ENCODE measurements at places on chromosomes 1 and 21. TPM values are rescaled to one million over a fixed set of nuclear protein-coding genes. Genes with fewer than 3 reads are reported as not detected.

The KCNQ4 gene
- polyA plus RNA-seq = 1.2 TPM

DNA sequence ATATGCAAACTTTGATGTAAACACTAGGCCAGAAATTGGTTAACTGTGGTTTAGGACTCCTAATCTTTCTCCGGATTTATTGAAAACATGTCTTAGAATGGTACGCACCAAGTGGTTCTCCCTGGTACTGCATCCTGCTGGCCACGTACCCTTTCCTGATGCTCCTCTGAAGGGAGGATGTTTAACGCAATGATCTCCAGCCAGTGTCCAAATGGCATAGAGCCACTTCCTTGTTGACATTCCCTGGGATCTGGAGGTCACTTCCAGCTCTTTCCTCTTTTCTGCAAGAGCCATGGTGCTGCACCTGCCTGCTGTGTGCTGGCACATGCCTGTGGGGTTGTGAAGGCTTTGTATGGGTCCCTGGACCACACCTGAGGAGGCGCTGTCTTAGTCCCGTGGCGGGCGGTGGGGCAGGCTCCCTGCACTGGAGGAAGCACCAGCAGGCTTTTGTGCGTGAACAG, 53.9 kb downstream of the GALNT2 start:
- DNase-seq = no peak

DNA sequence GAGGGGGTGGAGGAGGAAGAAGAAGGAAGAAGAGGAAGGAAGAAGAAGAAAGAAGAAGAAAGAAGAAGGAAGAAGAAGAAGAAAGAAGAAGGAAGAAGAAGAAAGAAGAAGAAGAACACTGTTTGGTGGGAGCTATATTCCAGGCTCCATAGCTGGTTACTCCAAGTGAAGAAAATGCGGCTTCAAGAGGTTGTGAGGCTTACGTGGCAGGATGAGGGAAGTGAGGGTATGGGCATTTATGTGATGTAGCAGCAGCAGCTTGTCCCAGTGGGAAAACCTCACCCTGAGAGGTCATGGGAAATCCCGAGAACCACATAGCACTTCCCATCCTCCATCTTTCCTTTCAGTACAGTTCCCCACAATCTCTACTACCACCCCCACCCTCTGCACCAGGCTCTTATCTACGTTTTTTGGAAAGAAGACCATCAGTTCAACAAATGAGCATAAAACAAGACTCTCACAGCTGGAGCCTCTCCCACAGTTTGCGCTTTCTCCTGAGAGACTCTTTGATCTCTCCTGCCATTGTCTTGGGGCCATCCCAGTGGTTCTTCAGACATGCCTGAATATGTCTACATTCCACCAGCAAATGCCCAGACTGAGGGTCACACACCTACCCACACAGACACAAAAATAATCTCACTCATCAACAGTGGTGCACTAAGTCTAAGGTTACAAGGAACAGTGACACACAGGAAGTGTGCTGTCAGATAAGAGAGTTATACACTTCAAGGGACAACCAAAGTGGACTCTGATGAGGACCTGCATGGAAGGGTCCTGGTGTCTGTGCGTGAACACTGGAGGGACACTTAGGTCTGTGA, 77.9 kb upstream of the KCNJ15 start:
- no peak for DNase-seq

GRCh38 chr1:223161321-223161720, 18.3 kb upstream of the TLR5 start:
- DNase-seq = no peak

DNA sequence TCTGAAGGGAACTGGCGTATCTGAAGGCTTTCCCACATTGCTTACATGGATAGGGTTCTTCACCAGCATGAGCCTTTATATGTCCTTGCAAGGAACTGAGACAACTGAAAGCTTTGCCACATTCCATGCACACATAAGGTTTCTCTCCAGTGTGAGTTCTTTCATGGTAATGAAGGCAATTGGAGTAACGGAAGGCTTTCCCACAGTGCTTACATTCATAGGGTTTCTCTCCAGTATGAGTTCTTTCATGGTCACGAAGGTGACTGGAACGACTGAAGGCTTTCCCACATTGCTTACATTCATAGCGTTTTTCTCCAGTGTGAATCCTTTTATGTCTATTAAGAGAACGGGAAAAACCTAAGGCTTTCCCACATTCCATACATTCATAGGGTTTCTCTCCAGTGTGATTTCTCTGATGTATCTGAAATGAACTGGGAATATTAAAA, 15.0 kb downstream of the ZNF124 start:
- no peak for DNase-seq

The OR2L3 gene
- polyA plus RNA-seq = not detected

GRCh38 chr1:227192163-227192562, 126.1 kb downstream of the CDC42BPA start:
- DNase-seq = no peak

- no peak for DNase-seq
These were observed 660.7 kb downstream of the PTPRU start for GRCh38 chr1:29896791-29897714.

GRCh38 chr1:112344754-112345423, 51.1 kb upstream of the CTTNBP2NL start:
- no peak for DNase-seq

DNA sequence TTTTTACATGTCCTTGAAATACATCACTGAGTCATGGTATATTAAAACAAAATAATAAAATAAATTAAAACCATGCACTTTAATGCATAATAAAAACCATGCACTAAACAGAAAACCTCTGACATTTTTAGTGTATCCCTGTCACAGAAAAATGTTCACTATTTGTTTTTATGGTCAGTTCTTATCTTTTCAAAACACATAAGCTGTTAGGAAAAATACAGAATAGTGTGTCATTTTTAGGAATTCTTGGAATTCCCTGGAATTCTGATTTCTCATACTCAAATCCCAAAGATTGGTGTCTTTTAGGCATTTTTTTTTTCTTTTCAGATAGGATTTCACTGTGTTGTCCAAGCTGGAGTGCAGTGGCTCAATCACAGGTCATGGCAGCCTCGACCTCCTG, 25.1 kb upstream of the TINAGL1 start:
- DNase-seq = no peak

DNA sequence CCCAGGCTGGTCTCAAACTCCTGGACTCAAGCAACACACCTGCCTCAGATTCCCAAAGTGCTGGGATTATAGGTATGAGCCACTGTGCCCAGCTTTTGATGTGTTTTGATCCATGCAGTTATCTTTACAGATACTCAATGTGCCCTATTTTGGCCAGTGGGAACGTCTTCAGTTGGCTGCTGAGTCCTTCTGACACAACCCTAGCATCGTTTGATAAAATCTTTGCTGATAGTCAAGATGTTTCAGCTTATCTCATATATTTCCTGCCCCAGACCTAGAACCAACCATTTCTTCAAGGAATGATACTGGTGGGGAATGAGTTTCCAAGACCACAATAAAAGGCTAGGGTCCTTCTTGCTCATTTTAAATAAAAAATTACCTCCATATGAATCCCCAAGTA, 11.6 kb downstream of the POGZ start:
- DNase-seq = no peak

- no peak for DNase-seq
These were observed 1.4 kb upstream of the SKI start for GRCh38 chr1:2226525-2227345.

- no peak for DNase-seq
These were observed 17.7 kb downstream of the CNTN2 start for GRCh38 chr1:205060746-205061145.

DNA sequence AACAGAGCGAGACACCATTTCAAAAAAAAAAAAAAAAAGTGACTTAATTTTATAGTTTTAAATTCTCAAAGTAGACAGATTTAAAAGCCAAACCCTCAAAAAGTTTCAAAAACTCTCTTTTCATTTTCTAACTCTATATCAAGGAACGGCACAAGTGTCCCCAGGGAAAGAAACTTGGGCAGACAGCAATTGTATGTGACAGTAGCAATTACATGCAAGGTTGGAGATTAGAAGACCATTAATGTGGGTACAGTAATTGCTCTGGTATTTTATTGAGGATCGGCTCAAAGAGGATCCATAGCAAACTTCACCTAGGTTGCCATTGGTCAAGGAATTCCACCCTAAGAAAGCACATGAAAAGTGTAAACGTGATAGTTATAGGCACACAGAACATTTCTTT, 46.2 kb downstream of the ACBD6 start:
- no peak for DNase-seq

- no peak for DNase-seq
These were observed 43.5 kb downstream of the GBP6 start for GRCh38 chr1:89407360-89407759.

GRCh38 chr1:11080931-11081330, 18.7 kb downstream of the EXOSC10 start:
- no peak for DNase-seq

- DNase-seq = no peak
These were observed 46.0 kb downstream of the DIP2A start for GRCh38 chr21:46504666-46505065.

- no peak for DNase-seq
These were observed 22.2 kb downstream of the ARHGEF16 start for GRCh38 chr1:3476666-3477065.

GRCh38 chr1:225857256-225857655, 24.9 kb downstream of the TMEM63A start:
- no peak for DNase-seq

DNA sequence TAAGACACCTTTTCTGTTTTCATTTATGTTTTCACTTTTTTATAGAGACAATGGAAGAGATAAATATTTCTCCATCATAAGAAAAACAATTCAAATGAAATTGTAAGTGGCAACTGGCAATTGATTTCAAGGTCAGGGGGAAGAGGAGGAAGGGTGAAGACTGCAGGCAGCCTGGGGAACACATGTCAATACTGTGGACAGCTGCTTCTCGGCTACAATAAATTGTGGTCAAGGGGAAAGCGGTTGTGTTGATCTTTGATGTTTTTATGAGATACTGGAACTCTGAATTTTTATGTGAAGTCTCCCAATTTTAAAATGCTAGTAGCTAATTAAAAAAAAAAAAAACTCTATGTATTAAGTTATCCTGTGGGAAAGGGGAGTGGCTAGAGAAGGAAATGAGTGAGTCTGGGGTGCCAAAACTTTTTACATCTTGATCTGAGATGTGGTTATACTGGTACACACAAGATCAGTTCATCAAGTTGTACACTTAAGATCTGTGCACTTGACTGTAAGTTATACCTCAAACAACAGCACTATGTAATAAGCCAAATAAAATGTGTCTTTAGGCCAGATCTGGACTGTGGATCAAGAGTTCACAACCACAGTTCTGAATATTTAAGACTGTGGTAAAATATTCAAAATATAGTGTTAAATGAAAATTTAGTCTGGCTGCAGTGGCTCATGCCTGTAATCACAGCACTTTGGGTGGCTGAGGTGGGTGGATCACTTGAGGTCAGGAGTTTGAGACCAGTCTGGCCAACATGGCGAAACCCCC, 18.0 kb downstream of the SSX2IP start:
- DNase-seq = no peak

DNA sequence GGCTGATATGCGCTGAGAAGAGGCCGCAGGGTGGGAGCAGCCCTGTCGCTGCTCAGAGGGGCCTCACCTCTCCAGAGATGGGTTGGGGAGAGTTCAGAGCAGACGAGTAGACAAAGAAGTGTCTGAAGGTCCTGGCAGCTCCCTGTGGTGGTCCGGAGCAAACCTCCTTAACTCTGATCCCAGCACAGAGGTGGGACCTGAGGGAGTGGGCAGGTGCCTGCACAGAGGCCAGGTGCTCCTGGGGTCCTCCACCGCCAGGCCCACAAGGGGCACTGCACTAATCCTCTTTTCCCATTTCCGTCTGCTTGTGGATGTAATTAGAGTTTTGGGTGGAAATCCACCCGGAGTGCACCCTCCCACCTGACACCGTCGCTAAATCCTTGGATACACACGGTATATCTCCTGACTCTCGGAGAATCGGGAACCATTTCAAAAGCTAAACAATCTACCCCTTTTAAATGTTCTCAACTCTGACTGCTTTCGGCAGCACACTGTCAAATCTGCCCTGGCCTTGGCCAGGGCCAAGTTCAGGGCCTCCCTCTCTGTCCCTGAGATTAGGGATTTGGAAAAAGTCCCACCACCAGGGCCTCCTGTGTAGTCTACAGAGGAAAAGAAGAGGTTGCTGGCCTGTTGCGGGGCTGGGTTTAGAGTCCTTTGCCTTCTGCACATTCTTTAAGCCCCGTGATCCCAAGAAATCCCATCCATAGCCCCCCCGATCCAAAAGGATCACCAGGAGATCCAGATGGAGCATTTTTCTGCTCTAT, 22.4 kb downstream of the CASZ1 start:
- no peak for DNase-seq

DNA sequence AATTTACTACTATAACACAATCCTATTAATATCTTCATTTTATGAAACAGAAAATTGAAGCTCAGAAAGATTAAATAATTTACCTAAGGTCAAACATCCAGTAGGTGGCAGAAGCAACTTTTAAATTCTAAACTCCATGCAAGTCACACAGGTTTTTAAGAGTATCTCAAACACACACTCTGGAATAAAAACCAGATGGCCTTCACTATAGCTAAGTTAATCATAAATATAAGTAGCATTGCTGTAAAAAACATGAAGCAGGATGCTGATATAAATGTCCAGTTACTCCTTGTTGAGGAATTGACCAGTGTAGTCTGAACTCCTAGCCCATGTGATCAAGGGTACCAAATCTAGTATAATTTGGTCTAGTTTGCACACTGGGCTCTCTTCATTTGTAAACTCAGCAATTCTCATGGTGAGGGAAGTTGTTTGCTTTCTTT, 9.4 kb upstream of the FMO3 start:
- no peak for DNase-seq

The NOS1AP gene
- 10.2 TPM for polyA plus RNA-seq

DNA sequence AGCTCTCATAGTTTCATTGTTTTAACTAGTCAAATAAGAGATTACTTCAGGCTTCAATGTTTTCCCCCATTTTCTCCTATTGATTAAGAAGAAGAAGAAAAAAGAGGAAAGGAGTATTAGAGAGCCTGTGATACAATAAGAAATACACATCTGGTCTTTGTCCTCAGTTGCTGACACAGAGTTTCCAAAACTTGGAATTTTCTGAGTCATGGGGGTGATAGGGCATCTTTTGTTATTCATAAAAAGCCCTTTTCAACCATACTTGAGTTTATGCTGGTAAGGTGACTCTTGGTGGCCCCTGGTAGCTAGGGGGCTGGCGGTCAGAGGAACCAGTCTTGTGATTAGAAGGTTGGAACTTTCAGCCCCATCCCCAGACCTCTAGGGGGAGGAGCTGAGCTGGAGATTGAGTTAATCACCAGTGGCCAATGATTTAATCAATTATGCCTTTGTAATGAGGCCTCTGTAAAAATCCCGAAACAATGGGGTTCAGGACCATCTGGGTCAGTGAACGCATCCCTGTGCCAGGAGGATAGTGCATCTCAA, 28.9 kb upstream of the KLF18 start:
- no peak for DNase-seq

The GNG4 gene
- 3.7 TPM for polyA plus RNA-seq

The STYXL2 gene
- 0.53 TPM for polyA plus RNA-seq

The MRTO4 gene
- 28.4 TPM for polyA plus RNA-seq

- DNase-seq = no peak
These were observed 5.4 kb downstream of the SLC6A9 start for GRCh38 chr1:44025816-44026215.

DNA sequence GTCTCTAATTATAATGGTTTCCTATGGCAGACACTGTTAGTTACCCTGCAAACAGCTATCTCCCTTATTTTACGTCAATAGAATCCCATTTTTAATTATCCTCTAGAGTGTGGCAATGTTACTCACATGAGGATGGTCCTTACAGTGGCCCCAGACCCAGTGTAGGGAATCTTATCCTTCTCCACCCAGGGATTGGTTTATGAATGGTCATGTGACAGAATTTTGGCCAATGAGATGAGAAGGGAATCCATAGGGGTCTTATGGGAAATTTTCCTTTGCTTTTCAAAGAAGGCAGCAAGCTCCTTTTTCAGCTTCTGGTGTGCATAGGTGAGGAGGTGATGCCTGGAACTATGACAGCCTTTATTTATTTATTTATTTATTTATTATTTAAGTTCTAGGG, 59.0 kb upstream of the HUNK start:
- no peak for DNase-seq

The NR1I3 gene
- polyA plus RNA-seq = 1.5 TPM

The C1orf141 gene
- 0.32 TPM for polyA plus RNA-seq
